ENCODE measurements at places on chromosomes 4 and X.
A peak's percentile ranks its signal among the peaks of the same experiment; 100 is the strongest.

GRCh38 chr4:7937006-7937405, 2.7 kb downstream of the AFAP1 start:
- no peak for DNase-seq

- no peak for DNase-seq
Observed at GRCh38 chr4:9918484-9918883, 102.8 kb downstream of the SLC2A9 start.

DNA sequence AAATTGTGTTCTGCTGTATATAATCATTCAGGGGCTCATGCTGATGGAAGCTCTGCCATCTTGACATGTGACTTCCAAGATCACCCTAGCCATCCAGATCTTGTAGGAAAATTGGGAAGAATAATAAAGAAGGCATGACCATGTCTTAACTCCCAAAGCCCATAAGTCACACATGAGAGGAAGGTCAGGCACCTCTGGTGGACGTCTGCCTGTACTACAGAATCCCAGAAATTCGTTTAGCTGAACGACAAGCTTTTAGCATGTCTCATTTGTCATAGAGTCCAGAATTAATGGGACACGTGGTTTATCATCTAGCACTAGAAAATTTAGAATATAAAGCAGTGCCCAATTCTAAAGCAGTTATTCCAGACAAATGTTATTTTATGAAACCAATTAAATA, 212.7 kb downstream of the CENPC start:
- DNase-seq = peak; percentile 2

- DNase-seq = peak; percentile 19
Observed at GRCh38 chr4:139142087-139142486, 34.9 kb downstream of the ELF2 start.

DNA sequence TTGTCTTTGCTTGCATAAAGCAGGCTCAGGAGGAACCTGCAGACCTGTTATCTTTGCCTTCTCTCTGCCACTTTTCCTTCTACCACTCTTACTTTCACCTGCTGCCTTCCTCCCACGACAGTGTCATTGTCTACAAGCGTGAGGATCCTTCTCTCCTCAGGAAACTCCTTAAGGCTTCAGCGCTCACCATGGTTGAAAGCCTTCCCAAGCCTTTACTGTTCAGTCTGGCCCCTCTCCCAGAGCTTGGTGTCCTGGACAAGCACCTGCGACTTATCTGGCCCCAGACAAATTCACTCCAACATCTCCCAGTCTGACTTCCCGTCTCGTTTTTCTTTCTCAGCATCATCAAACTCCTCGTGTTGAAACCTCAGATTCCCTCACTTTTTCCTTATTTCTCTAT, 31.0 kb downstream of the CC2D2A start:
- no peak for DNase-seq

GRCh38 chr4:86910369-86910768, 18.1 kb upstream of the C4orf36 start:
- no peak for DNase-seq

DNA sequence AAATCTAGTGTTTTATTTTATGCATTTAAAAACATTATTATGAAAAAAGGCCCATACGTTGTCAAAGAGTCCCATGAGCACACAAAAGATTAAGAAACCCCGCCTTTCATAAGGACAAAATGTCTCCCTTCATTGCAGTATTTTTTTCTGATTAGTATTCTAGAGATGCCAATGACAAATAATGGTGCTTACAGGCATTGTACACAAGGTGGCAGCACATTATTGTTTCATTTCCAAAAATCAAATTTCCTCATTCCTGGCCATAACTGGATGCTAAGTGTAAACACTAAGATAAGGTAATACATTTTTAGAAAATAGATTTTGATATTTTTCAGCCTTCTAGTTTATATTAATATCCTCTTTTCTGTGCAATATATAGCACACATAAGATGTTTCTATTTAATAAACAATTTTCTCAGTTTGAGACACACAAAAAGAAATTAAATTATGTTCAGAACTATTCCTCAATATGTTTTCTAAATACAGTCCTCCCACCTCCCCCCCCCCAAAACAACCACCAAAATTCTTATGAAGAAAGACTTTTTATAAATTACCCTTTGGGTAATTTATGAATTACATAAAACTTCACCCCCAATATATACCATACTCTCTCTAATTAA, 47.7 kb downstream of the TIGD2 start:
- DNase-seq = peak; percentile 45

DNA sequence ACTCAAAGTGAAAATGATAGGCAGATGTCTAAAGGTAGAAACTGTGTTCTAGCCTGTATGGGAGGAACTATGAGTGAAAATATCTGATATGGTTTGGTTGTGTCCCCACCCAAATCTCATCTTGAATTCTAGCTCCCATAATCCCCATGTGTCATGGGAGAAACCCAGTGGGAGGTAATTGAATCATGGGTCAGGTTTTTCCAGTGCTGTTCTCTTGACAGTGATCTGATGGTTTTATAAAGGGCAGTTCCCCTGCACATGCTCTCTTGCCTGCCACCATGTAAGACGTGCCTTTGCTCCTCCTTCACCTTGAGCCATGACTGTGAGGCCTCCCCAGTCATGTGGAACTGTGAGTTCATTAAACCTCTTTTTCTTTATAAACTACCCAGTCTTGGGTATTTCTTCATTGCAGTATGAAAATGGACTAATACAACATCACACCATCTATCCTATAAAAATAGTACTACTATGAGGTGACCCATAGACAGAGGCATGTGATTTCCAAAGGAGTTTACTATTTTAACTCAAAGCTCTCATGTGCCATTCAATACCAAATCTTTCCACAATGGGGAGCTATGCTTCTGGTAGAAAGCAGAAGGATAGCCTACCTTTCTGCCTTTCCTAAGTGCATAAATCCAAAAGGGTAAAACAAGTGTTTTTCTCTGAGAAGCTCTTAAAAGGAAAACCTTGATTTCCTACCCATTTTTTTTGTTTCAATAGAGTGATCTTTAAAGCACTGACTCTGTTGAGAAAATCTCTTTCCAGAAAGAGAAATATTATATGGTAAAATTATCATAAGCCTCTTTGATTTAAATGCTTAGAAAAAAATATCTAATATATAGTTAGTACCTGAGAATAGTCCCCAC, 38.8 kb downstream of the SEC31A start:
- DNase-seq = peak; percentile 29
